ENCODE measurements at places on chromosomes 6 and 20. TPM values are rescaled to one million over a fixed set of nuclear protein-coding genes. Genes with fewer than 3 reads are reported as not detected.

The PTCRA gene
- not detected for total RNA-seq

The NOTCH4 gene
- total RNA-seq, result 35.2 TPM

The MOG gene
- total RNA-seq, result not detected

The GCNT2 gene
- 18.6 TPM for total RNA-seq

The FAM110A gene
- total RNA-seq, result 3.6 TPM

The BTNL2 gene
- not detected for total RNA-seq

The AVP gene
- total RNA-seq, result not detected

The HIVEP2 gene
- 36.8 TPM for total RNA-seq

The ASIP gene
- not detected for total RNA-seq

DNA sequence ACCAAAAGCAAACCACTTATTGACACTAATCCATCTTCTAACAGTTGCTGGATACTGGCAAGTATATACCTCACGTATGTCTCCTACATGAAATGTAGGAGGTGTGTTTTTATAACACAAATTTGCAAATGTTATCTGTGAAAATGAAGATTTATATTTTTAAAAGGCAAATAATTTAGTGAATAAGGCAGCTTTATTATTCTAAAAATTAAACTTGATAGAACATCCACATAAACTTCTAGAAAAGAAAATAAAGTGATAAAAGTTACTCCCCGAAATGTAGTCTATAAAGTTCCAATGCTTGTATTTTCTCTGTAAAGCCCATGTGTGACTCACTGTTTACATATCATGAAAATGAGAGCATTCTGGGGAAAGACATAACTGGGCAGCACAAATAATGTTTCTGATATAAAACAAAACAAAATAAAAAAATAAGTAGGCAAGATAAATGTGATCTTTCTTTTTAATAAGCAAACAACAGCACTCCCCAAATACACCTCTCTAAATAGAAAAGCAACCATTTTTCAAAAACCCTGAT lies 84.4 kb downstream of the MAP7 start:
- DNase-seq, result no peak

DNA sequence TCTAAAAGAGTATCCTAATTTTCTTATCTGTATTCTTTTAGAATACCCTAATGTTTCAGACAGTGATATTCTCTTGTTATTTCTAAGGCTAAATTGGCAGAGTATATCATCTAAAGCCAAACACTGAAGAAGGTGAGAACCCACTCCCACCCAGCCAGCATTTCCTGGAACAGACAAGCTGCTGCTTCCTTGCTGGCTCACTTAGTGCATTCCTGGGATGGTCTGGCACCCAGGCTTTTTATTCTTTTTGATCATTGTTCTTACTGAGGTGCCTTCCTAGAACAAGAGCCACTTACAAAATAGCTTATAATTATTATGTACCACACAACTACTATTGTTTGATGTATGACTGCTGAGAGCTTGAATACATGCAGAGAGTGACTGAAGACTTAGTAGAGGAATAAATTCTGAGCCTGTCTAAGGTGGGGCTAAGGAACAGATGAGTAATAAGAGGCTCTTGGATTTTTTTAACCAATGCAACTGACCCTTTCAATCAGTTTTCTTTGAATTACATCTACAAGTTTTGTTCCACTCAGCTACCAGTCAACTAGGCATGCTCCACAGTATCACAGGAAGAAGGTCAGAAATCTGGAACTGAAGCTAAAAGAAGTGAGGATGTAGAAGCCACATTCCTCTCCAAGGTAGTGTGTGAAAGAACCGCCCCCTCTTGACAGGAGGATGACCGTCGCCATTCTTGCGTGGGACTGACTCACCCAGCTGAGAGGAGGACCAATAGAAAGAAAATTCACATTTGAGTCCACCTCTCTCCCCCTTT lies 30.1 kb downstream of the PRPH2 start:
- no peak for DNase-seq

DNA sequence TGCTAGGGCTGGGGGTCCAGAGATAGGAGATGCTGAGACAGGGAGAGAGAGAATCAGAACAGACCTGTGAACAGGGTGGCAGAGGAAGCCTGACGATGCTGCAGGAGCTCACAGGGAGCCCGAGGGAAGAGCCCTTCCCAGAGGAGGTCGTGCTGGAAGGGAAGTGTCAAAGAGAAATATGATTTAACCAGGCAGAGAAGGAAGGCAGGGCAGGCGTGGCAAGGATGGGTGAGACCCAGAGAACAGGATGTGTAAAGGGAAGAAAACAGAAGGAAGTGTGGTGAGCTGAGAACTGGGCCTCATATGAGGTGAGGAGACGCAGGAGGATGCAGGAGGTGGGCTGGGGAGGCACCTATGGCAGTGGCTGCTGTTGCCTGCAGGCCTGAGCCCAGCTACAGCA lies 105.6 kb downstream of the ZDHHC14 start:
- no peak for DNase-seq

GRCh38 chr6:154127657-154128056 lies 88.6 kb downstream of the OPRM1 start:
- DNase-seq, result no peak

GRCh38 chr6:40986364-40986763 lies 52.7 kb downstream of the UNC5CL start:
- DNase-seq, result no peak

GRCh38 chr6:105940990-105941389 lies 145.1 kb upstream of the PRDM1 start:
- DNase-seq, result no peak

GRCh38 chr6:16749516-16750485 lies 11.5 kb downstream of the ATXN1 start:
- no peak for DNase-seq

DNA sequence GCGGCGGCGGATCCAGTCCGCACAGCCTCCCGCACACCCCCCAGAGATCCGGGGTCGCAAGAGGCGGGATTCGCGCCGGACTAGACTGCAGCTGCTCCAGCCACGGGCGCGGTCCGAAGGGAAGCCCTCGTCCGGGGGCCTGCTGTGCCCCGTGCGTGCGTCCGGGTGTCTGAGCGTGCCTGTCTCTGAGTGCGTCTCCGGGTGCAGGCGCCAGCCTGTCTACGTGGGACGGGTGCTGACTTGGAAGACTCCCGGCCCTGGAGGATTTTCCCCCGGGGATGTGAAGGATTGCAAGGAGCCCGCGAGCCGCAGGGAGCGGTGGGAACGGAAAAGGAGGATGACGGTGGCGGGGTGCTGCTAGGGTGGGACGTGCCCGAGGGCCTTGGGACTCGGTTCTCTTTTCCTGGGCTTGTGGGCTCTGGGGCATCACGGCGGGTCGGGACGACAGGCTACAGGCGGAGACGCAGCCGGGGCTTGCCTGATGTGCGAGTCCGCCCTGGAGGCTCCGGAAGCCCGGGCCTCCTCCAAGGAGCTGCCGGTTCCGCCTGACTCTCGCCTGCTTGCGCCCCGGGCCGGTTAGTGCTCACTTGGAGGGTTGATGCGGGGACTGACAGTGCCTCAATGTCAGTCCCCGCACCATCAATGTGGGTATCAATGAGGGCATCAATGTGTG lies 5.7 kb downstream of the MAFB start:
- peak; percentile 84 for DNase-seq

- DNase-seq, result peak; percentile 79
These were observed 11.1 kb downstream of the MTHFD1L start for GRCh38 chr6:150876598-150876997.

GRCh38 chr6:3139090-3139903 lies 18.0 kb downstream of the TUBB2A start:
- DNase-seq, result no peak

GRCh38 chr20:58219342-58219700 lies 9.1 kb downstream of the ANKRD60 start:
- no peak for DNase-seq

GRCh38 chr20:15077733-15078250 lies 740.4 kb upstream of the FLRT3 start:
- DNase-seq, result no peak

DNA sequence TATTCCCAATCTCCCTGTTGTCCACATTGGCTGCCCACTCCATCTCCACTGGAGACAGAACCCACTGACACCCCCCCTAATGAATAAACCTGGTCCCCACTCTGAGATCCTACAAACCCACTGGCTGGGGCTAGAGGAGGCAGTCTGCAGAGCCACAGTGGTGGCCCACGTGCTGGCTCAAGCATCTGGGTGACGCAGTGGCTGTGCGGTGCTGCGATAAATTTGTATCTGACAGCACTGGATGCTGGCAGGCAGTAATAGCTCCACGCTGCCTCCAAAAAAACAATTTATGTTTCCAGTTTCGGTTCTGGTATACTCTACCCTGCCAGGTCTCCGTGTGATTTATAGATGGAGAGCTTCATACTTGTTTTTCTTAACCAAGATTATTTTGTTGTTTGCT lies 87.1 kb upstream of the SYNDIG1 start:
- DNase-seq, result peak; percentile 83

- no peak for DNase-seq
These were observed 56.0 kb downstream of the TENT5A start for GRCh38 chr6:81696524-81696923.

- no peak for DNase-seq
These were observed 71.7 kb downstream of the ASXL1 start for GRCh38 chr20:32429745-32430360.

GRCh38 chr6:137571854-137572253 lies 77.7 kb upstream of the OLIG3 start:
- no peak for DNase-seq

- DNase-seq, result no peak
These were observed 117.2 kb downstream of the SOBP start for GRCh38 chr6:107607116-107607515.

DNA sequence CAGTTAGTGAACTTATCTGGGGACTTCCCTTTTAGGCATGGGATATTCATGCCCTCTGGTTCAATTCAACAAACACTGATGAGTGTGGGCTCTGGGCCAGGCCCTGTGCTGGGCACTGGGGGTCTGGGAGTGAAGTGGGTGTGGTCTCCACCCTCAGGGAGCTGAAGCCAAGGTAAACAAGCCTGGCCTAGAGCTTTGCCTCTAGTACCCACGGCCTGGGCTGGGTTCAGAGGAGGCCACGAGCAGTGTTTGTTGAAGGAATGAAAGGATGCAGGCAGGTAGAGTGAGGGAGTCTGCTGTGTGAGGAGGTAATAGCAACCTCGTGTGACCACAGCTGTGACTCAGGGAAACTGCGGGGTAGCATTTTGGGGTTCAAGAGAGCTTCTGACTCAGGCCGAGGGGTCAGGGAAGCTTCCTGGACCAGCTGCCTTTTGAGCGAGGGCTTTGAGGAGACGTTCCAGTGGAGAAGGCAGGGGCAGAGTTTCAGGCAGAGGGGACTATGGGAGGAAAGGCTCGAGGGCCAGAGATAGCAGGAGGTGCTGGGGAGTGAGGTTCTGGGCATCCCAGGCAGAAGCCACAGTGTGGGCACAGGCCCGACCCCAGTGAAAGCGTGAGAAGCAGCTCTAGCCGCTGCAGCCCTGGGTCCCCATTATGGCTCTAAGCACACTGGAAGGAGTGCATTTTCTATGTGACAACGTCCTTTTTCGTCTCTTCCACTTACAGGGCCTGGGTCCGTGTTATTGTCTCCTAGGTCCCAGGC lies 5.6 kb downstream of the MYLK2 start:
- no peak for DNase-seq

DNA sequence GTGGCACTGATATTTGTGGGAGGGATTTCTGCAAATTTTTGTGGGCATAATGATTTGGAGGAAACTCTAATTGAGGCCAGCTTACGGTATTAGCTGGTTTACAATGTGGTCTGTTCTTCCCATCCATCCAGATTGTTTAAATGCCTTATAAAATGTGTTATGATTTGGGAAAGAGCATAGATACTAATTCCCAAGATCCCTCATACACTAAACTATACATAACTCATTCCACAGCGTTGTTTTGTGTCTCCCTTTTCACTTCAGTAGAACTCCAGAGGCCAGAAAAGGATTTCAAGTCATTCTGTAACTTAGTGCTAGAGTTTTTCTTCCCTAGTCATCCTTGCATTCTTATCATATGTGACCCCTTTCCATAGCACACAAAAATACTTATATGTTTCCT lies 292.6 kb upstream of the NT5E start:
- no peak for DNase-seq

DNA sequence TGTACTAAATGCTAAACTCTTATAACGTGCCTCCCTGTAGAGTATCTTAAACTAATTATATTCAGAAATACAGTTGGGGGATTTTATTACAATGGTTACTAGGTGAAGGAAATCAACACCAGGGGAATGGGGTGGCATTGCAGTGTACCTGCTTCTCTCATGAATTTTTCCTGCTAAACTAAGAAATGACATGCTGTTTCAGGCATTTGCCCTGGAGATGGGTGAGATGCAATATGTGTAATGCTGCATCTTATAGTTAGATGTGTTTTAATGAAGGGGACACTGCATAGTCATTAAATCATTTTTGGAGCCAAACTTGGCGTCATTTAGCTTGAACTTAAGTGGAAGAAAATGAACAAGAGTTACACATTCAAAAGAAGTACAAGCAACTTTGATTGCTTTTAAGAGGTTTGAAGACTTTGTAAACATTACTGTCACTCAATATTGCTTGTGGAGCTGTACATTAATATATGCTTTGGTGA lies 4.3 kb downstream of the EYA4 start:
- DNase-seq, result no peak

- no peak for DNase-seq
These were observed 54.7 kb downstream of the TRAF3IP2 start for GRCh38 chr6:111550953-111551352.

- no peak for DNase-seq
These were observed 63.9 kb downstream of the FARS2 start for GRCh38 chr6:5325173-5325572.

- no peak for DNase-seq
These were observed 406.5 kb downstream of the MAFB start for GRCh38 chr20:40282541-40282940.

DNA sequence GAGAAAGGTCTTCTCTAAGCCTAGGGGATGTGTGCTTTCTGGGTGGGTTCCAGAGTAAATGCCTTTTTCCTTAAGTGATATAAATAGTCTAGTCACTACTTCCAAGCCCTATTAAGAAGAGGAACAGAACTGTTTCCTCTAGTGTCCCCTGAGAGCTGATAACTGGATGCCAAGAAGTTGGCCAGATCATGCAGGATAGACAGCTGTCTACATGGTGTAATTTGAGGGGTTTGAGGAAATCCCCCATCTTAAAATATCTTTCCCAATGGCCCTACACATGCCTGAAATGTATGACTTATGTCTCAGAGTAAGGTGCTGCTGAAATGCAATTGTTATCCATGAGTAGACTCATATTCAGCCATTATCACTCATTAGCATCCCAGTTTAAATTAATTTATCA lies 20.2 kb upstream of the PIM1 start:
- no peak for DNase-seq

Measured in aorta (tissue), 5 donors.